Nucleus accumbens (tissue), 56 donors: ENCODE measurements at places on chromosomes 16 and 17.

DNA sequence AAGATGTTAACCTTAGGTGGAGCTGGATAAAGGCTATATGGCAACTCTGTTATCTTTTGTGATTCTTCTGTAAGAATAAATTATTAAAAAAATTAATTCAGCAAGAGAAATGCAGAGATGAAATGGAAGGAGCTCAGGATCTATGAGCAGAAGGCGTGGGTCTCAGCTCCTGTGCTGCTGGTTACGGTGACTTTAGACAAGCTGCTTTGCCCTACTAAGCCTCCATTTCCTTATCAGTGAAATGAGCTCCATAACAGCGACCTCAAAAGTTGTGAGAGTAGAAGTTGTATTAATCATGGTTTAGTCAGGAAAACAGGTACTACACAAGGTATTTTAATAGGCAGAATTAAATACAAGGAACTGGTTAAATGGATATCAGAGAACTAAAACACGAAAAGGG, 48.2 kb upstream of the FOXJ1 start:
- DNase-seq, result no peak

DNA sequence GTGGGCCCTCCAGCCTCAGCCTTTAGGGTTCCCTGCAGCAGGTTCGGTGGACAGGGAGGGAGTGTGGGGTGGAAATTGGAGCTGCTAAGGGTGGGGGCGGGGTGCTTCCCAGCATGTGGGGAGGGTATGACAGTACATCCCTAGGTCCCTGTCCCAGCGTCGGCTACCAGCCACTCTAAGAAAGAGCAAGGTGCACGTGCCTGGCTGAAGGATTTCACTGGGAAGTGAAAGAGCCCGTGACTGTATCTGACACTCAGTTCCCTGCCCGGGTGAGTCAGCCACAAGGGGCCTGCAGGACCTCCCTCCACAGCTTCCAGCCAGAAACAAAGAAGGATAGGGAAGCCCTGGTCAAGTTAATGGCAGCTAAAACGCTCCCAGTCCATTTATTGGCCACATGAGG, 4.1 kb downstream of the SNRNP25 start:
- no peak for DNase-seq

DNA sequence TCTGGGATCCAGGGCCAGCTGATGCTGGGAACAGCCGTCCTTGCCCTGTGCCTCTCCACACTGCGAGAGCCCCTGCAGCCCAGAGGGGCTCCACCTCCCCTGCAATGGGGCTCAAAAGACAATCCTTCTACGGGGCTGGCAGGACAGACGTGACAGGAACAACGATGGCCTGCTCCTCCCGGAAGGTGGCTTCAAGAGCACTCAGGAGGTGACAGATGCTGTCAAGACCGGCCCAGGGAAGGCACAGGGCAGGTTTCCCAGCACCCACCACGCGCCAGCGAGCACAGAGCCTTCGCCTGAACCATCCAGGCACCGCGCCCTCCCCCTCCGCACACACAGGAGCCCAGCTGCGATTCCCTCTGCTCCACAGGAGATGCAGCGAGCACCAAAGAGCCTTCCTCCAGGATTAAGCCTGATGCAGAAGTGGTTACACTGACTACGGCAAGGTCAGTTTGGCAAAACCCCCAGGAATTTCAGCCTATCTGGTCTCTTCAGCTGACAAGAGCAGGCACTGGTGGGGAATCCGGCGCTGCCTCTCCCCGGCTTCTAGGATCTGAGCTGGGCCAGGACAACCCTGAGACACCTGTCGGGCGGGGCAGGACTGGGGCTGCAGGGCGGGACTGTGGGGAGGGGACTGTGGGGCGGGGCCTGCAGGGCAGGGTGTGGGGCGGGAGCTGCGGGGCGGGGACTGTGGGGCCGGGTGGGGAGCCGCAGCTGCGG, 103.4 kb downstream of the ZNF778 start:
- peak; percentile 21 for DNase-seq

DNA sequence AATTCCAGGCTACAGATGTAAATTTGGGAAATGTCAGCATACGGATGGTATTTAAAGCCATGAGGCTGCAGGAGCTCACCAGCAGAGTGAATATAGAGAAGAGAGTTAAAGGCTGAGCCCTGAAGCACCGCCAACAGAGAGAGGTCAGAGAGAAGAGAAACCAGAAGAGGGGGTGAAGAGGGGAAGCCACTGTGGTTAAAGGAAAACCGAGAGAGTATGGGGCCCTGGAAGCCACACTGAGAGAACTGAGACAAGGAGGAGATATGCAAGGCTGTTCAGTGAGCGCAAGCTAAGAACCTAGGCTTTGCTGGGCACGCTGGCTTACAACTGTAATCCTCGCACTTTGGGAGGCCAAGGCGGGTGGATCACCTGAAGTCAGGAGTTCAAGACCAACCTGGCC, 24.6 kb downstream of the COPRS start:
- DNase-seq, result no peak

GRCh38 chr16:52577130-52577706, 30.3 kb upstream of the TOX3 start:
- DNase-seq, result no peak

GRCh38 chr17:82238472-82239201, 9.8 kb downstream of the SLC16A3 start:
- peak; percentile 40 for DNase-seq

DNA sequence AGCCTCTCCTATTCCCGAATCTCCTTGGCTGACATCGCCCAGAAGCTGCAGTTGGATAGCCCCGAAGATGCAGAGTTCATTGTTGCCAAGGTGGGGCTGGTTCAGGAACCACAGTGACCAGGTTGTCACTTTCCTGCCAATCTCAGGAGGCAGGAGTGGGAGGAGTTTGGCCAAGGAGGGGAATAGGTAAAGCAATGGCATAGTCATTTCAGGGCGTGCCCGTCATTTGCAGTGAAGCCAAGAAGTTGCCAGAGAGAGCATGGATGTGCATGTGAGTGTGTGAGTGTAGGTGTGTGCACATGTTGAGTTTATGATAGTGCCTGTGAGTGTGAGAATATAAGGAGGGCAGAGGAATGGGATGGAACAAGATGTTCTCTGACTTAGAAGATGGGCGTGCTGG, 14.8 kb downstream of the PSMD3 start:
- DNase-seq, result no peak

DNA sequence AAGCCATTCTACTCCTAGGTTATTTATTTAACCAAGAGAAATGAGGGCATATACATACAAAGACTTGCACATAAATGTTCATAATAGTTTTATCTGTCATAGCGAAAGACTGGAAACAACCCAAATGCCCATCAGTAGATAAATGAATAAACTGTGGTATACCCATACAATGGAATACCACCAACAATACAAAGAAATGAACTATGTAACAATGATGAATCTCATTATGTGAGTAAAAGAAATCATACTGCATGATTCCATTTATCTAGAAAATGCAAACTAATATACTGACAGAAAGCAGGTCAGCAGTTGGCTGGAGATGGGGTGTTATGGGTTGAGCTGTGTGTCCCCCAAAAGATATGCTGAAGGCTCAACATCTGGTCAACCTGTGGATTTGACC, 57.3 kb downstream of the CEP95 start:
- DNase-seq, result no peak

- no peak for DNase-seq
Measured at GRCh38 chr17:43809121-43809520, 23.8 kb downstream of the MPP3 start.

DNA sequence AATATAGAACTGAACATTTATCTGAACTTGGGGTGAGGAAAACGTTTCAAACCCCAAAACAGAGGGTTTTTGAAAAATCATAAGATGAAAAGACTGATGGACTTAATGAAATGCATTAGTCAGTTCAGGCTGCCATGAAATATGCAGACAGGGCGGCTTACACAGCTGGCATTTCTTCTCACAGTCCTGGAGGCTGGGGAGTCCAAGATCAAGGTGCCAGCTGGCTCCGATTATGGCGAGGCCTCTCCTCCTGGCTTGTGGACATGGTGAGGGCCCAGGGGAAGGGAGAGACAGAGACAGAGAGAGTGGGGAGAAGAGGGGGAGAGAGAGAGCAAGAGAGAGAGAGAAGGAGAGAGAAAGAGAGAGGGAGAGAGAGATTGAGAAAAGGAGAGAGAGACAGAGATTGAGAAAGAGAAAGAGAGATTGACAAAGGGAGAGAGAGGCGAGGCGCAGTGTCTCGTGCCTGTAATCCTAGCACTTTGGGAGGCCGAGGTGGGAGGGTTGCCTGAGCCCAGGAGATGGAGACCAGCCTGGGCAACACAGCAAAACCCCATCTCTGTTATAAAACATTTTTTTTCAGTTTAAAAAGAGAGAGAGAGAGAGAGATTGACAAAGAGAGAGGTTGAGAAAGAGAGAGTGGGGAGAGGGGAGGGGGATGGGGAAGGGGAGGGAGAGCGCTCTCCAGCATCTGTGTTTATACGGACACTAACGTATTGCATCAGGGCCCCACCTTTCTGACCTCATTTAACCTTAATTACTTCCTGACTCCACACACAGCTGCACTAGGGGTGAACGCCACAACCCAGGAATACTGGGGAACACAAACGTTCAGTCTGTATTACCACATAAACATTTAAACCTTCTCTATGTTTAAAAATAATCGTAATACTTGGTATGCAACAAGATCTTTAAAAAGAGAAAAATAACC, 24.6 kb upstream of the RPH3AL start:
- DNase-seq, result no peak

DNA sequence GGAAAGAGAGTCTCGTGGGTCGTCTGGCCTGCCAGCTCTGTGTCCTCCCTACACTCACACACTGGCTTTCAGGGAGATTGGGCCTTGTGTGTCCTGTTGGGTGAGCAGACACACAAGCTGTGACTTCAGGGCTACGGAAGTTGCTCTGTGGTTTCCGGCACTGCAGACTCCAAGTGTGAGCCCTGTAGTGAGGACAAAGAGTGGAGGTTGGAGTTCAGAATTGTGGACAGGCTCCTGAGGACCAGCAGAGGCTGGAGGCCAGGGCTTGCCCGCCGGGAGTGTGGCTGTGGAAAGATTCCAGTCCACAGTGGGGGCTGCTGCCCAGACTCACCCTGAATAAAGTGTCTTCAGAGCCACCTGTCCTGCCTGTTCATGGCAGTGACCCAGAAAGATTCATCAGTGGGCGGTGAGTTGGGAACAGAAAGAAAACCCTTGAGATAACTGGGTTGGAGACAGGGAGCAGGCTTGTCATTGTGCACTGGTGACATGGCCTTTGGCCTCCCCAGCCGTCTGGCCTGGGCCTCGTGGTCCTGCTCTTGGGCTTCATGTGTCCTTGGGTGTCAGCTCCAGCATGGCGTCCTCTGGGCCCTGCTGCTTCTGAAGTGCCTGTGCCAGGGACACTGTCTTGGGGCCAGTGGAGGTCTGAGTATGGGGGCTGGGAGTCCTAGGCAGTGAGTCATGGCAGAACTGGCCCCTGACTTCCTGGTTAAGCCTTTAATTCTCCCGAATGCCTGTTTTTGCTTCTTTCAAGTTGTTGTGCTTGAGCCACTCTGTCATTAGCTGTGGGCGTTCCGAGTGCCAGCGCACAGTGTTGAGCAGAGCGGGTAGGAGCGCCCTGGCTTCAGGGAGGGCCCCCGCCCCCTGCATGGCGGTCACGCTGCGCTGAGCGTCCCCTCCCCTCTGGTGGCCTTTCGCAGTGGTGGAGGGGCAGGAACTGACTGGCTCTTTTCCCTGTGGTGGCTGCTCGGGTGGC, 19.9 kb upstream of the ZNF750 start:
- DNase-seq, result no peak
